ENCODE measurements at places on chromosomes 11 and 22.

- no peak for DNase-seq
Observed at GRCh38 chr11:128487978-128488377, 99.4 kb downstream of the ETS1 start.

DNA sequence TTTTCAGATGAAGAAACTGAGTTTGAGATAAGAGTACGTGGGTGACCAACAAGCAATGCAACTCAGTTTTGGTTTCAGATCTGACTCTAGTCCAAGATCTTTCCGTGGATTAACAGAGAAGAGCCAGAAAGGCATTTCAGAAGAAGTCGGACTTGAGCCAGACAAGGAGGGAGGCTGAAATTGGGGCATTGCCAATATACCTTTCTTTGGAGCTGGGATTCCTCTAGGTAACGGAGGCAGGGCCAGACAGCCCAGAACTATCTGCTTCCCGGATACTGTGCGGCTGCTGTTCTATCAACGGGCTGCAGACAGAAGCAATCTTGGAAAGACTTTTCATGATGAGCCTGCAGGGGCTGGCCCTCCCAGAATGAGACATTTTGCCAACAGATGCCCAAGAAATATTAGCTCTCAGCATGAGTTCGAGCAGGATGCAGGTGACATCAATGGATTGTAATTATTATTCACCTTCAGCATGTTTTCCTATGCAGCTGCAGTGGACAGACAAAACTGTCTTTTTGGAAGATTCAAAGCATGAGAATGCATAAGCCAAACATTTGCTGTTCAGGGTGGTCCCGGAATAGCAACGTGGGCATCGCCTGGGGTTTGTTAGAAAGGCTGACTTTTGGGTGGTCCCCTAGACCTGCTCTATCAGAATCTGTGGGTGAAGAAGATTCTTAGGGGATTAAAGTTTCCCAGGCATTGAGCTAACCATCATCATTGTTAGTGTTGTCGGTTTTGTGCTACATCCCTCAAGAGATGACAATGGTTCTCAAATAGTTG lies 95.7 kb downstream of the SCN3B start:
- DNase-seq = no peak

GRCh38 chr11:67592880-67593564 lies 9.4 kb downstream of the GSTP1 start:
- no peak for DNase-seq

GRCh38 chr22:47245786-47246185 lies 483.3 kb downstream of the TBC1D22A start:
- no peak for DNase-seq

GRCh38 chr22:43013355-43014315 lies 1.3 kb downstream of the PACSIN2 start:
- DNase-seq = no peak

GRCh38 chr11:49432242-49432848 lies 223.9 kb upstream of the FOLH1 start:
- no peak for DNase-seq

DNA sequence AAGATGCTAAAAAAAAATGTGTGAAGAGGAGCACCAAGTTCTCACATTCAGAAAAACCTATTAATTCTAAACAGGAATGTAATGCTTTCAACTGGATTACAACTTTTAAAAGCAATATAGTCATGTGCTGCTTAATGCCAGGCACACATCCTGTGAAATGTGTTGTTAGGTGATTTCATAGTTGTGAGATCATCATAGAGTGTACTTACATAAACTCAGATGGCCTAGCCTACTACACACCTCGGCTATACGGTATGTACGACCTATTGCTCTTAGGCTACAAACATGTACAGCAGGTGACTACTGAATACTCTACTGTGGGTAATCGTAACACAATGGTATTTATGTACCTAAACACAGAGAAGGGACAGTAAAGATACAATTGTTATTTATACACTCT lies 142.3 kb downstream of the RBFOX2 start:
- no peak for DNase-seq

DNA sequence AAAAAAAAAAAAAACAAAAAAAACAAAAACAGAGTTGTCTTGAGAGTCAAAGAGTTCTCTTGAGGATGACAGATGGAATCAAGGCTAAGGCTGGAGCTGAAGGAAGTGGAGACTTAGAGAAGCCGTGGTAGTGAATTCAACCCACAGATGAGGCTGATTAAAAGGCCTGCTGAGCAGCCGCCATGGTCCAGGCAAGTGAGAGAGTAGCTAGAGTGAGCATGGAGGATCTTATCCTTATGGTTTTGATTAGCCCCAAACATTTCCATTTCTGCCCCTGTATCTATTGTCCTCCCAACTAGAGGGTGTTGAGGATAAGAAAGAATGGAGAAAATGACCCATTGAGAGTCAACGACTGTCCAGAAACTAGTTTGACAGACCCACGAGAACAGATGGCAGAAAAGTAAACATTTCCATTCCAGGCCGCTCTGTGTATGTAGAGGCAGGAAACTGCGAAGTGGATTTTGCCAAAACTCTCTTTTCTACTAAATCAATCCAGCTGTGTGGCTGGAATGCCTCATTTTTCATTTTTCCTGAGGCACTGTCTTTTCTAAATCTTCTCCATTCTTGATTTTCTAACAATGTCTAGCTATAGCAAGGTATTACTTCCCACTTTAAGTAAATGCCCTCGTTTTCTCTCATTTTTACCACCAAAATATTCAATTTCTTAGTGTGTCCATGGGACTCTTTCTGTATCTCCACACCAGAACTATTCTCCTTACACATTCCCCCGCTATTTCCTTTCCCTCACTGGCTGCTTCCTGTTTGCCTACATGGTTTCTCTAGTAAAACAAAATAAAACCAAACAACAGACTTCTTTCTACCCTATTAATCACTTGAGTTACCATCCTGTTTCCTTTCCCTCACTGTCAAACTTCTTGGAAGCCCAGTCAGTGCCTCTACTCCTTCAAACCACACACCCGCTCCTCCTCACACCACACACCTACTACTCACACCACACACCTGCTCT lies 5.4 kb upstream of the MMP8 start:
- no peak for DNase-seq

DNA sequence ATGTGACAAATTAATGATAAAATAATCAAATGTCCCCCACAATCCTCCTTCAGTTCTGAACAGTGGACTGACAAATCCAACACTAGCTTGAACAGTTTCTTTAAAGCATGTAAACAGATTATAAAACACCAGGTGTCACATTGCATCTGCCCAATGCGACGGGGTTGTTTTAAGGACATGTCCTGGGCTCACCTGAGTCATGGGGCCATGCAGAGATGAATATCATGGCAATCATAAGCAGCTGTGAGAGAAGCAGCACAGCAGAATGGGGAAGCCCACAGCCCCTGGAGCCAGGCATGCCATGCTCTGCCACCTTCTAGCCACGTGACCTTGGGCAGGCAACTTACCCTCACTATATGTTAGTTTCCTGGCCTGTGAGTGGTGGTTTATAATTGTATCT lies 93.9 kb upstream of the KCNA4 start:
- DNase-seq = no peak

DNA sequence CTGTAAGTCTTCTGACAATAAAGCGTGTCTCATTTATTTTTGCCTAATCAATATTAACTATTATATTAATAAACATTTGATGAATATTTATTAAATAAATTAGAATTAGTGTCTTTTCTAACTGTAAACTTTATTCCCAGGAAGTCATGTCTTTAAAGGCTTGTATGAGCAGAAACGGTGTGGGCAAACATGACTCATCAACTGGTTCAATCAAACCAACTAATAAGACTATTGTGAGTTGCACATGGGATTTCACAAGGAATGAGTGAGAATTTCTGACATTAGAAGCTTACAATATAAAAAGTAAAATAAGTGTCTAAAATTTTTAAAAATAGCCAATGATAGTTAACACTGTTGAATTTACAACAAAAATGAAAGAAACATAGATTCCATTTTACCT lies 259.2 kb upstream of the CTSC start:
- DNase-seq = no peak

GRCh38 chr11:111469200-111469599 lies 43.0 kb downstream of the BTG4 start:
- DNase-seq = no peak

GRCh38 chr11:101008961-101009689 lies 120.5 kb downstream of the PGR start:
- no peak for DNase-seq

DNA sequence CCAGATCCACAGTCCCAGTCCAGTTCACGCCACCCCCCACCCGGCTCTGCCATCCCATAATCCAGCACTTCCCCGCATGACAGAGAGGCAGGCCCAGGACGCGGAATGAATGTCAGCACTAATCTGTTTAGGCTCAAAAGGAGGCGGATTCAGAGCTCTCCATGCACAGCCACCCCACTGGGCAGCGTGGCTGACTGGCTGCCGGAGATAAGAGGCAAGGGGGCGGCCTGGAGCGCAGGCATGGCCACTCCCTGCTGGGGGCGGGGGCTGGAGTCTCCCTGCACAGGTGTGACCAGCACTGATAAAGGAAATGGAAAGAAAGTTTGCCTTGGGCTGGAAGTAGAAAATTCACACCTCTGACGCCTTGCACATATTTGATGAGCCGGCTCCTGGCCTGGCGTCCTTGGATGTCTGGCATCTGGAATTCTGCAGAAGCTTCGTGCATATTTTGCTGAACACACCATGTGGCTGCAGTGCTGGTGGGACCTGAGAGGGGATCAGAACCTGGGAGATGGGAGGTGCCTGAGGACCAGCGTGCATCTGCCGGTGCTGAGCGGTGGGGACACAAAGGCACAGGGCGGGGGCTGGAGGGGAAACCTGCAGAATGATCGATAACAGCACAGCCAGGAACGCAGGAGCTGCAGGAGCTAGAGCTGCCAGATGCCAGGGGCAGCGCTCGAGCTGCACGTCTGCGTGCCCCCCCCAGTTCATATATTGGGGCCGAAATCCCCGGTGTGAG lies 344.4 kb downstream of the CTTN start:
- DNase-seq = no peak

- no peak for DNase-seq
Observed at GRCh38 chr11:32008880-32009551, 81.9 kb upstream of the RCN1 start.

GRCh38 chr22:45842291-45842991 lies 134.5 kb downstream of the WNT7B start:
- DNase-seq = no peak

DNA sequence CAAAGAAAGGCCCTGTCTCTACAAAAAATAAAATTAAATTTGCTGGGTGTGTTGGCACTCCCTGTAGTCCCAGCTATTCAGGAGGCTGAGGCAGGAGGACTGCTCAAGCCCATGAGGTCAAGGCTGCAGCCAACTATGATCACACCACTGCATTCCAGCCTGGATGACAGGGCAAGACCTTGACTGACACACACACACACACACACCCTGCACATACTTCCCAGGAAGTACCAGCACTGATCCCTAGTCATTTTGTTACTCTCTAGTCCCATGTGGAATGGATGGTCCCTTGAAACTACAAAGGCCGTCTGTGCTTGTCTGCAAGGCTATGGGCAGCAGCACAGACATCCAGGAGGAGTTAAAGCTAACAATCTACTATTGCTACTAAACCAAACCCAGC lies 59.7 kb upstream of the CYP2D6 start:
- DNase-seq = no peak

DNA sequence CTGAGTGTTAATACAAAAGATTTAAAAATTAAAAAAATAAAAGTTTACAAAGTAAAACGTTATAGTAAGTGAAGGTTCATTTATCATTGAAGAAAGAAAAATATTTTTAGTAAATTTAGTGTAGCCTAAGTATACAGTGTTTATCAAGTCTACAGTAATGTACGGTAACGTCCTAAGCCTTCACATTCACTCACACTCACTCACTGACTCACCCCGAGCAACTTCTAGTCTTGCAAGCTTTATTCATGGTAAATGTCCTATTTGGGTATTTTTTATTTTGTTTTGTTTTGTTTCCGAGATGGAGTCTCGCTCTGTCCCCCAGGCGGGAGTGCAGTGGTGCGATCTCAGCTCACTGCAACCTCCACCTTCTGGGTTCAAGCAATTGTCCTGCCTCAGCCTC lies 8.8 kb downstream of the CASTOR1 start:
- no peak for DNase-seq

- no peak for DNase-seq
Observed at GRCh38 chr11:90722552-90723190, 499.8 kb upstream of the CHORDC1 start.

DNA sequence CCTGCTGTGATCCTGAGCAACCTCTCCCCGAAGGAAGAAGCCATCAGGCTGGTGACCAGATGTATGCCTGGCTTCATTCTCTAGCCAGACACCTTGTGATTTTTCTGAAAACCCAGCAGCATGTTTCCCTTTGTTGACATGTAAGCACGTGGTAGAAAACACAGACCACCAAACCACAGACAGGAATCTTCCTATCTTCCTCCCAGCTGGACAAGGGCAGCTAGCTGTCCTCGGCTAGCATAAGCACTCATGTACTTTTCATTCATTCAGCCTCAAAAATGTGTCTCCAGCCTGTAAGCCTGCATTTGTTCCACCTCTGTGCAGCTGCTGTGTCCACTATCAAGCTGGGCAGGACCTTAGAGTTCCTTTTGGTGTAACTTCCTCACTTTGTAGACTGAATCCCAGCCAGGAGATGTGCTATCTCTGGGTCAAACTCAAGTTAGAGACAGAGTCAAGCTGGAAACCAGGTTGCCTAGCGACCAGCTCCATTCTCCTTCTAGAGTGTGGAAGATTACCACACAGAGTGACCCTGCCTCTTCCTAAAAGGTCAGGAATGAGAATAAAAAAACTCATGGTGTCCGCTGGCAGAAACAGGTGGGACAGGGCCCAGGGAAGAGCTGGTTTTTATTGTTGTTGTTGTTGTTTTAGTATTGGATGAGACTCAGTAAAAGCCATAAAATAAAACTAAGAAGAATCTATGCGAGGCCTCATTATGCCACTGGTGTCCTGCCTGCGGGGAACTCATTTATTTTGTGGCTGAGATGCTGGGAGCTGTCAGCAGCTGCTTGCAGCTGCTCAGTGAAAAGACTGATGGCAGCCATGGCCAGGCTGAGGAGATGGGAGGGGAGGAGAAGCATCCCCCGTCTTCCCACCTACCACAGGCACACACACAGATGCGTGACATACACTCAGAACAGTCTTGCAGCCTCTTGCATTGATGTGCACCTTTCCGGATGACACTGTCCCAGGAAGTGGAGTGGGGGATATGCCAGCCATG lies 7.4 kb upstream of the CLMP start:
- DNase-seq = no peak

DNA sequence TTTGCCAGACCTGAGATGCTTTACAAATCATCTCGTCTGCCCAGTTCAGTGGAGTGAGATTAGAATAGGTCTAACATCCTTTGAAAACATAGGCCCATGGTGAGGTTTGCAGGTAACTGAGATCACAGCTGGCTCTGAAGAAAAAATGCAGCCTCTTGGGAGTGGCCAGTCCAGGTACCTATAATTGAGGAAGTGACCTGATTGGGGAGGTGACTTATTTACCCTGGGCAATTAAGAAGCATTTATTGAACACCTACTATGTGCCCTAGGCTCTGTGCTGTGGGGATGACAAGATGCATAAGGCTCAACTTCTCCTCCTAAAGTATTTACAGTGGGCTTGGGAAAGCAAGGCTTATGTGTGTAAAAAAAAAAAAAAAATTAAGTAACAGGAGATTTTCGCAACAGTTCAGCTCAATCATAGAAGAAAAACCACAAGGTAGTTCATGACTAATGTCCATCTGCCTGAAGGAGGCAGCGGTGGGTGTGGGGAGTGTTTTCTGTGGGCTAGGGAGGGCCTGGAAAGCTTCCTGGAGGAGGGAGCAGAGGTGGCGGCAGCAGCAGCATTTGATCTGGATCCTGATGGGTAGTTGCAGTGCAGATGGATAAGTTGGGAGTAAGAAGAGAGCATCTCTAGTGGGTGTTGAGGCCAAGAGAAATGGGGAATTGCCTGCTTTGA lies 16.1 kb downstream of the MICAL2 start:
- DNase-seq = no peak

Measured in stimulated activated CD4-positive, alpha-beta T cell treated with anti-CD3 and anti-CD28 coated beads, Interleukin-1b, Interleukin-23, amount 100 ng/mL, for 1 hour (primary cell).